H1 (cell line): ENCODE measurements at places on chromosomes 13 and 19.

DNA sequence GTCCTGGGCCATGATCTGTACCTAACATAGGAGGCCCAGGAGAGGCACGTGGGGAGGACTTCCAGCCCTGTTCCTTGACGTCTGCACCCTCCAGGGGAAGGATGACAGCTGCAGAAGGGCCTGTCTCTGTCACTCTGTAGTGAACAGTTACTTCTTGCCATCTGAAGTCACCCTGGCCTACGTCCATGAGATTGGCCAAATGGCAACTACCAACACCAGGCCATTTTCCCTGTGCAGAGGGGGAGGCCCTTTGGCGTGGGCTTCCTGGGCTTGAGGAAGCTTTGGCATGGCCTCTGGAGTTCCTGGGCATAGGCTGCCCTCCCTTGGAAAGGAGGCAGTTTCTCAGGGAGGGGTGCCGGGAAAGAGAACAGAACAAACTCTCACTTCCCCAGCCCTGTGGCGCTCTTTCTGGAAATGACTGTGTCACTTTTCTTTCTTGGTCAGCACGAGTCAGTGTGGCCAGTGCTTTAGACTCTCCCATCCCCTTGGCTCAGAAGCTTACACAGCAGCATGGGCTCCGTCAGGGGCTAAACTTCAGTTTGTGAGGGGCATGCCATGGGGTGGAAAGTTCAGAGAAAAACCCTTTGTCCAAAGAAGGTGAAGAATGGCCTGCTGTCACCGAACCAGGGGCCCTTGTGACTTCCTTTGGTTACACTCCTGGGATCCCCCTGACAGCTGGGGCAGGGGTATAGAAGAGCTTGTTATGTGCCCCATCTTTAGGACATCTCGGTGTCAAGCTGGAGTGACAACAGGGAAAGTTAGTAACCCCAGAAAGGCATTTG, 5.3 kb downstream of the CARM1 start:
- no peaks in the 10 kb centered on the region for H3K36me3 ChIP-seq
- peak overlapping the region; percentile 58; the same call in 1 of the 2 replicates for H3K27ac ChIP-seq

DNA sequence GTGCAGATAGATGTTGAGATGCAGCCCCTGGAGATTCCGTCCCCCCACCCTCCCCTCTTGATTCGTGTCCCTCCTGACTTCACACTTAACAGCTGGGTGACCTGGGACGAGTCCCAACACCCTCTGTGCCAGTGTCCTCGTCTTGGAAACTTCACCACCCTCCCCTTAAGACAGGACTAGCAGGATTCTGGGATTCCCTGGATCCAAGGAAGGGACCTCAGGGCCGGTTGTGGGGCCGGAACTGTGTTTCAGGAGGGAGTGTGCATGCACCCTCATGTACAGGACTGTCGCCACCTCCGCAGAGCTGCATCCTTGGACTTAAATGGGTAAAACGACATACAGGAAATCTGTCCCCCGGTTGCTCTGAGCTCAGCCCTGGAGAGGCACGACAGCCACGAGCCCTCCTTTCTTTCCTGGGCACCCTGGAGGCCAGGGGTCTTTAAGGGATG, 990 bp downstream of the MYO9B start:
- peak overlapping the region; percentile 71 for H3K4me3 ChIP-seq
- peaks cover 4% of the 10 kb centered on the region for H3K4me1 ChIP-seq
- no peaks in the 10 kb centered on the region for H3K27me3 ChIP-seq
- no peaks in the 10 kb centered on the region for H3K36me3 ChIP-seq

DNA sequence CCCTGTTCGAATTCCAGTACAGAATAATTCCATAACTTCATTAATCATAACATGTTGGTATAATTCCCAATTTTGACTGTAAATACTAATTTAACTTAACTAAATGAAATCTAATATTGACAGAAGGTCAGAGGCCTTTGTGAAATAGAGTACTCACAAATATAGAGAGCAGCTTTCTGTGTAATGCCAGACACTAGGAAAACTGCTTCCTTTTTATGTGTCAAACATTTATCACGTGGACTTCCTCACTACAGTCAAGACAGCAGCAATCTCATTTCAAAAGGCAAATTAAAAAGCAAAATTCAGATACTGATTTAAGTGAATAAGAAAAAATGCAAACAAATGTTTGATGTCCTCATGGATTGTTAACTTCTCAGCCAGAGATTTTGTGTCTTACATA, 13.1 kb downstream of the ITM2B start:
- no peaks in the 10 kb centered on the region for H3K27me3 ChIP-seq
- no peak for DNase-seq
- no peak overlapping the region for H3K27ac ChIP-seq

GRCh38 chr13:113153810-113154748, 4.4 kb upstream of the PROZ start:
- H3K36me3 ChIP-seq, result no peaks in the 10 kb centered on the region
- no peak overlapping the region for H3K27ac ChIP-seq

DNA sequence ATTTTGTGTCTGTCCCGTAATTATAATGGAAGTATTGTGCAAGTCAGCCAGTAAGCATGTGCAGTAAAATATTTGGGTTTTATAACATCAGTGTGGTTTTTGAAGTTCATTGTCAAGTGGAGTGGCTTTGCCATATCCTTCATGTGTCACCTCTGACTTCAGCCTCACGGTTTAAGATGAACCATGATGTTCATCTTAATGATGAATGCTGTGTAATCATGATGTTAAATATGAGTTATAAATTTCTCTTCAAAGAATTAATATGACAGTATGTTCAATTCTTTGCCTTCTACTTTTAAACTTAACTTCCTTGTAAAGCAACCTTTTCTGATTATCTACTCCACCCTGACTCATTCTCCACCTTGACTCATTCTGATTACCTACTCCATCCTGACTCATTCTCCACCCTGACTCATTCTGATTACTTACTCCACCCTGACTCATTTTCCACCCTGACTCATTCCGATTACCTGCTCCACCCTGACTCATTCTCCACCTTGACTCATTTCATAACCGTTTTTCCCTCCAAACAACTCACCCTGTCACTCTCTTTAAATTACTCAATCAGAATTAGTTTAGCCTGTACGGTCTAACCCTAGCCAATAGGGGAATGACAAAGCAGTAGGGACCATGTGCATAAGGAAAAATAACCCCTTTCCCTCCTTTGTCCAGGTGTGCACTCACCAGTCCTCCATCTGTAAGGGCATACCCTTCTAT, 50.3 kb upstream of the ANKRD10 start:
- no peak for DNase-seq
- no peaks in the 10 kb centered on the region for H3K36me3 ChIP-seq
- no peak overlapping the region for H3K27ac ChIP-seq
- H3K4me1 ChIP-seq, result no peaks in the 10 kb centered on the region
- H3K27me3 ChIP-seq, result no peaks in the 10 kb centered on the region

GRCh38 chr19:42555317-42555716, 27.0 kb upstream of the CEACAM1 start:
- no peak overlapping the region for H3K4me3 ChIP-seq
- no peaks in the 10 kb centered on the region for H3K36me3 ChIP-seq
- H3K4me1 ChIP-seq, result peaks cover 5% of the 10 kb centered on the region
- no peak for DNase-seq
- H3K27me3 ChIP-seq, result no peaks in the 10 kb centered on the region
- no peak overlapping the region for H3K27ac ChIP-seq

DNA sequence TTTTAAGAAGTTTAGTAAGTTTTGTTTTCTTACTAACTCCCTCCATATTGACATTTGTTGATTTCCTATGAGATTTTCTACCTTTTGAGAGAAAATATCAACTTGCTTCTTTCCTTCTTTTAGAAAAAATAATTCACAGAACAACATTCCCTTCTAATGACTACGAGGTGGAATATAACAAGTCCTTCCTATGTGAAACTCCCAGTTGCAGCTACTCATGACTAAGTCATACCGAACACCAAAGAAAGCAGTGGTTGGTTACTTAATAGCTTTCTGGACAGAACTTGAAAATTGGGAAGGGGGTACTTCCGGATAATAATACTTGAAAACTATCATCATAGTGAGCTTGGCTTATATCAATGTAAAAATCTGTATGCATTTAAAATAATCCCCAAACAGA, 144.8 kb downstream of the DACH1 start:
- no peak for DNase-seq
- H3K4me1 ChIP-seq, result peaks cover 2% of the 10 kb centered on the region; the same call in 1 of the 2 replicates
- H3K27ac ChIP-seq, result no peak overlapping the region
- no peaks in the 10 kb centered on the region for H3K36me3 ChIP-seq
- no peaks in the 10 kb centered on the region for H3K27me3 ChIP-seq
- H3K4me3 ChIP-seq, result no peak overlapping the region

DNA sequence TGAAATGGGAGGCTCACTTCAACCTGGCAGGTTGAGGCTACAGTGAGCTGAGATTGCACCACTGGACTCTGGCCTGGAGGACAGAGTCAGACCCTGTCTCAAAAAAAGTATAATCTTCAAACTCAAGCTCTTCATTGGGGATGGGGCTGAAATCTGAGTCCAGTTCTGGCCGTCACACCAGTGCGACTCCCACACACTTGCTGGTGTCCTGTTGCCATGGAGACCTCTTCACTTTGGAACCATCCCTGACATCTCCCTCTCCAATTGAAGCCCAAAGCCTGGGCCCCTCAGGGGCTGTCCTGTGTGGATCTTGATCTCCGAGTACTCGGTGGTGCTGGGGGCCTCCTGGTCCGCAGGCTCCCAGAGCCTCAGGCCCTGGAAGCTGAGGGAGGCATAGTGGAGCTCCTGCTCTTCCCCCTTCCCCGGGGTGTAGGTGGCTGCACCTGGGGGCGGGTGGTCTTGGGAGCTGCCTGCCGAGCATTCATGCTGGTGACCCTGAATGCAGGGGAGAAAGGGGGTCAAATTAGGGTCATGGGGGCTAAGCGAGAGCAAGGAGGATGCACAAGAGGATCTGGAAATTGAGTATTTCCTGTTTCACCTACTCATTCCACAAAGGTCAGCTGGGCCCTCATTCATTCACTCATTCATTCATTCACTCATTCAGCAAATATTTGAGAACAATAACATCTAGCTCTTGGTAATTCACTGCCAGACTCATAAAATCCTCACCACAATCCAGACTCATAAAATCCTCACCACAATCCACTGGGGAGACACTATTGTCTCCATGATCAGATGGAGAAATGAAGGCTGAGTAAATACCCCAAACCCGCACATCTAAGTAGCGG, 11.0 kb downstream of the SIGLEC11 start:
- no peaks in the 10 kb centered on the region for H3K36me3 ChIP-seq
- no peak for DNase-seq
- no peak overlapping the region for H3K27ac ChIP-seq
- H3K4me1 ChIP-seq, result peaks cover 4% of the 10 kb centered on the region
- no peaks in the 10 kb centered on the region for H3K27me3 ChIP-seq
- no peak overlapping the region for H3K4me3 ChIP-seq

GRCh38 chr13:30053939-30054338, 203.5 kb upstream of the UBL3 start:
- H3K4me3 ChIP-seq, result peak overlapping the region; percentile 27; the same call in 1 of the 2 replicates
- 0 out of 2 replicates have a peak overlapping the region, but pooled peaks have one; percentile 53 for H3K27ac ChIP-seq
- no peaks in the 10 kb centered on the region for H3K27me3 ChIP-seq
- H3K4me1 ChIP-seq, result peaks cover 12% of the 10 kb centered on the region
- no peaks in the 10 kb centered on the region for H3K36me3 ChIP-seq

GRCh38 chr19:6499052-6499790, 2.9 kb downstream of the TUBB4A start:
- peaks cover 5% of the 10 kb centered on the region; the same call in 1 of the 2 replicates for H3K36me3 ChIP-seq
- H3K4me3 ChIP-seq, result no peak overlapping the region
- DNase-seq, result no peak
- H3K27ac ChIP-seq, result no peak overlapping the region
- H3K4me1 ChIP-seq, result no peaks in the 10 kb centered on the region

DNA sequence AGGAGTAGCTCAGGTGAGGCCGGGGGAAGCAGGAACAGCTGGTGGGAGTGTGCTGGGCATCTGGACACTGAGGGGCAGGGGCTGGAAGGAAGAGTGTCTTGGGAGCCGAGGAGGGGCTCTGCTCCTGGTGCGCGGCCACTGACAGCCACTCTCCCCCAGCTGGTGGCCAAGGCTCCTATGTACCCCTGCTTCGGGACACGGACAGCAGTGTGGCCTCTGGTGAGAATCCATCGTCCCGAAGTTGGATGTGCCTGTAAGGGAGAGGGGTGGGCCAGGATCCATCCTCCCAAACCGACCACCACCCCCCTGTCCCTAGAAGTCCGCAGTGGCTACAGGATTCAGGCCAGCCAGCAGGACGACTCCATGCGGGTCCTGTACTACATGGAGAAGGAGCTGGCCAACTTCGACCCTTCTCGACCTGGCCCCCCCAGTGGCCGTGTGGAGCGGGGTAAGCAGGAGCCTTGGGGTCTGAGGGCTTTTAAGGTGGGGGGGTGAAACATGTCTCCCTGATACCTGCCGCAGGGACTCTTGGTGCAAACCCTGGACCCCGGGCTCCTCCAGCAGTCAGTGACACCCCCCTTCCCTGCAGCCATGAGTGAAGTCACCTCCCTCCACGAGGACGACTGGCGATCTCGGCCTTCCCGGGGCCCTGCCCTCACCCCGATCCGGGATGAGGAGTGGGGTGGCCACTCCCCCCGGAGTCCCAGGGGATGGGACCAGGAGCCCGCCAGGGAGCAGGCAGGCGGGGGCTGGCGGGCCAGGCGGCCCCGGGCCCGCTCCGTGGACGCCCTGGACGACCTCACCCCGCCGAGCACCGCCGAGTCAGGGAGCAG, 2.0 kb upstream of the USF2 start:
- peak overlapping the region; percentile 57; the same call in 1 of the 2 replicates for H3K4me3 ChIP-seq
- H3K4me1 ChIP-seq, result peaks cover 11% of the 10 kb centered on the region; the same call in 1 of the 2 replicates
- H3K36me3 ChIP-seq, result peaks cover 31% of the 10 kb centered on the region

- no peaks in the 10 kb centered on the region for H3K36me3 ChIP-seq
- H3K27me3 ChIP-seq, result no peaks in the 10 kb centered on the region
- DNase-seq, result no peak
- no peak overlapping the region for H3K27ac ChIP-seq
- no peaks in the 10 kb centered on the region for H3K4me1 ChIP-seq
Observed at GRCh38 chr13:58907347-58907746, 1256.4 kb downstream of the DIAPH3 start.

DNA sequence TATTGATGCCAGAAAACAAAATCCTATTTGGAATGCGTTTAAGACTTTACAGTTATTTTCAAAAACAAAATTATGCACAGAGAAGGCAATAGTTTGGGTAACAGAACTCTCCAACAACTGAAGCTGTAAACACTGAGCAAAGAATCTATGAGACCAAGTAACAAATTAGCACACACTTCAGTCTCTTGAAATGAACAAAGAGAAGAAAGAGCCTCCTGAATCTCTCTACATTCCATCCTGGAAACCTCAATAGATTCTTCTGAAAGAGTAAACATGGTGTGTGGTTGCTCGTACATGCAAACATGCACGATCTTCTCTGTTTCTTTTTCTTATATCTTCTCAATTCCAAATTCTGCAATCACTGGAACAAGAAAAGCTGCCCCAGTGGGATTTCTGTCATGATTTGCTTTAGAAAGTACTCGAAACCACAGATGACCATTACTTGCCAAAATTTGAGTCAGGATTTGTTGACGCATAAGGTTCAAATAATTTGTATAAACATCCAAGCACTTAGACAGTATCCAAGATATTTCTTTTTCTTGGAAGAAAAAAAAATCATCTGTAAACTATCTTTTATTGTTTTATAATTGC, 137.9 kb upstream of the DACH1 start:
- no peak for DNase-seq
- no peaks in the 10 kb centered on the region for H3K27me3 ChIP-seq
- no peaks in the 10 kb centered on the region for H3K36me3 ChIP-seq
- H3K4me3 ChIP-seq, result no peak overlapping the region
- no peak overlapping the region for H3K27ac ChIP-seq
